T-helper 17 cell (primary cell): ENCODE measurements at places on chromosomes 2 and 18.
A peak's percentile ranks its signal among the peaks of the same experiment; 100 is the strongest.

GRCh38 chr2:234494361-234495250 is 2.3 kb downstream of the ARL4C start:
- peaks cover 6% of the 10 kb centered on the region for H3K27me3 ChIP-seq
- peak overlapping the region; percentile 99 for H3K27ac ChIP-seq
- H3K4me3 ChIP-seq: peak overlapping the region; percentile 96

DNA sequence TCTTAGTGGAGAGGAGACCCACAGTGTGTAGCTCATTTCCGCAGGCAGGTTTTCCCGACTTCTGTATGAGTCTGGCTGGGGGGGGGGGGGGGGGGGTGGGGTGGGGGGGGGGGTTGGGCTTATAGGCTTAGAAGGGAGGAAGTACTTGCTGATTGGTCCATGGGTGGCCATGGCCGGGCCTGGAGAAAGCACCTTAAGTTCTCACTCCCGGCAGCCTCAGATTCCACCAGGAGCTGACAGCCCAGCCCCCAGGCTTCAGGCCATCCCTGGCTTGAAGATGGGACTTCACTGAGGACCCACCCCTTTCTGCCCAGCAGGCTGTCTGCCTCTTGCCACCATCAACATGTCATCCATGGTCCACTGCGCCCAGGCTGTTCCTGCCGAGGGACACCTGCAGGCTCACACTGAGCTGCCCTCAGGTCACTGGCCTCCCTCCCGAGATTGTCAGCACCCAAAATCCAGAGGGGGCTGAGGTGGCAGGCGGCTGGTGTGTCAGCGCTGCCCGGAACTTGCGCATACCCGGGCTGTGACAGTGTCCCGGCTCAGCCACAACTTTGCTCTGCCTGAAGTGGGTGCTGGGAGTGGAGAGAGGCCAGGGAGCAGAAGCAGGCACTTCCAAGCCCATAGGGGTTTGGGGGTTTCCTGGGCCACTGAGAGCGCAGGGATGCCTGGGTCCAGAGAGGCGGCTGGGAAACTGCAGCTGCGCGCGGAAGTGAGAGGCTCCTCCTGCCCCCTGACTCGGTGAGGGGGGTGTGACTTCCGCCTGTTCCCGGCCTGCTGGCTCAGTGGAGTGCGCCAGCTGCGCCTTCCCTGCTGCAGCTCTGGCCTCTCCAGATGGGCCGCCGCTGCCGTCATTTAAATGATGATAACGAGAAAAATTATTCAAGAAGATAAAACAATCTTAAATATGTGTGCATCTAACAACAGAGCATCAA is 256.1 kb downstream of the RPRM start:
- no peak overlapping the region for H3K27ac ChIP-seq
- H3K27me3 ChIP-seq: peaks cover 6% of the 10 kb centered on the region
- H3K4me3 ChIP-seq: no peak overlapping the region
- H3K4me1 ChIP-seq: no peaks in the 10 kb centered on the region

- H3K27me3 ChIP-seq: no peaks in the 10 kb centered on the region
- DNase-seq: peak; percentile 67
- H3K36me3 ChIP-seq: no peaks in the 10 kb centered on the region
Measured at GRCh38 chr2:43133708-43134570, 92.5 kb downstream of the ZFP36L2 start.

- DNase-seq: no peak
- H3K27ac ChIP-seq: no peak overlapping the region
- no peak overlapping the region for H3K4me3 ChIP-seq
- no peaks in the 10 kb centered on the region for H3K4me1 ChIP-seq
Measured at GRCh38 chr2:217840522-217840921, 162.3 kb downstream of the TNS1 start.

DNA sequence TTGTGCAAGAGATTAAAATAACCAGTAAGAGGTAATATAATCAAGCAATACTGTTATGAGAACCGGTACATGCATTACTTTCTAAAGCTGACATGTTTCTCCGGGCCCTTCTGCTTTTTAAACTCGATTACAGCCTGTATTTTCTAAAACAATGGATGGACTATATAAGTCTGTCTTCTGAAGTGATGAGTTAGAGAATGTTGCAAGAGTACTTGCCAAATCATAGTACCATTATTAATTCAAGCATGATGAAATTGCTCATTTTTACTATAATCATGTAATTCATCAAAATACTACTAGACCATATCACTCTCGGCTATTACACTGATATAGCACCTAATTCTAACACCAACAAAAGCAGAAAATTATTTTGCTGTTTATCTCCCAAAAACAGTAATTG is 1240.3 kb upstream of the ACVR2A start:
- no peaks in the 10 kb centered on the region for H3K36me3 ChIP-seq
- H3K27me3 ChIP-seq: no peaks in the 10 kb centered on the region
- H3K27ac ChIP-seq: no peak overlapping the region
- H3K4me1 ChIP-seq: no peaks in the 10 kb centered on the region
- H3K4me3 ChIP-seq: no peak overlapping the region
- no peak for DNase-seq

- no peak for DNase-seq
- H3K27me3 ChIP-seq: no peaks in the 10 kb centered on the region
- H3K4me1 ChIP-seq: peaks cover 14% of the 10 kb centered on the region
- H3K36me3 ChIP-seq: peaks cover 7% of the 10 kb centered on the region
- H3K4me3 ChIP-seq: peak overlapping the region; percentile 63
- H3K27ac ChIP-seq: peak overlapping the region; percentile 56
Measured at GRCh38 chr2:54054271-54054670, 61.1 kb upstream of the ACYP2 start.

- H3K27me3 ChIP-seq: peaks cover 66% of the 10 kb centered on the region
- DNase-seq: no peak
- H3K27ac ChIP-seq: no peak overlapping the region
Measured at GRCh38 chr18:23701017-23701416, 11.8 kb downstream of the LAMA3 start.

GRCh38 chr18:79611040-79611681 is 68.4 kb upstream of the CTDP1 start:
- H3K4me1 ChIP-seq: no peaks in the 10 kb centered on the region
- H3K36me3 ChIP-seq: no peaks in the 10 kb centered on the region
- no peak overlapping the region for H3K4me3 ChIP-seq
- no peak overlapping the region for H3K27ac ChIP-seq

DNA sequence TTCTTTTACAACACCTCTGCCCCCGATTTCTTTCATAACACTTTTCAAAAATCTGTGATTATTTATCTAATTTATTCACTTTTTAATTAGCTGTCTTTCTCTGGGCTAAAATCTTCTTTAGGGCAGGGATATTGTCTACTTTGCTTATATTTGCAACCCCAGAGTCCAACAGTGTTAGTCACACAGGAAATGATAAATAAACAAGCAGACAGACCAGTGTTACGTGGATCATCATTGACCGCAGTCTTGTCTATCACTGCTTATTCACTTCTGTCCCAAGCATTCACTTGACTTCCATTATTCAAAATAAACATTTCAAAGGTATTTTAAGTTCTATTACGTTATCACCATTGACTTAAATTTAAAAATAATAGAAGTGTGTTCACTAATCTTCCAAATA is 237.6 kb upstream of the UBE2E3 start:
- no peaks in the 10 kb centered on the region for H3K4me1 ChIP-seq
- H3K36me3 ChIP-seq: no peaks in the 10 kb centered on the region
- H3K27ac ChIP-seq: no peak overlapping the region
- H3K4me3 ChIP-seq: no peak overlapping the region
- no peak for DNase-seq
- H3K27me3 ChIP-seq: peaks cover 20% of the 10 kb centered on the region

GRCh38 chr2:176186024-176186423 is 2.4 kb upstream of the HOXD1 start:
- peaks cover 76% of the 10 kb centered on the region for H3K27me3 ChIP-seq
- no peak overlapping the region for H3K27ac ChIP-seq
- H3K36me3 ChIP-seq: peaks cover 4% of the 10 kb centered on the region
- DNase-seq: no peak
- no peak overlapping the region for H3K4me3 ChIP-seq
- H3K4me1 ChIP-seq: peaks cover 21% of the 10 kb centered on the region

- peaks cover 30% of the 10 kb centered on the region for H3K27me3 ChIP-seq
- H3K27ac ChIP-seq: no peak overlapping the region
- H3K4me1 ChIP-seq: peaks cover 1% of the 10 kb centered on the region
- H3K36me3 ChIP-seq: no peaks in the 10 kb centered on the region
Measured at GRCh38 chr2:121801916-121802315, 46.5 kb downstream of the TSN start.

DNA sequence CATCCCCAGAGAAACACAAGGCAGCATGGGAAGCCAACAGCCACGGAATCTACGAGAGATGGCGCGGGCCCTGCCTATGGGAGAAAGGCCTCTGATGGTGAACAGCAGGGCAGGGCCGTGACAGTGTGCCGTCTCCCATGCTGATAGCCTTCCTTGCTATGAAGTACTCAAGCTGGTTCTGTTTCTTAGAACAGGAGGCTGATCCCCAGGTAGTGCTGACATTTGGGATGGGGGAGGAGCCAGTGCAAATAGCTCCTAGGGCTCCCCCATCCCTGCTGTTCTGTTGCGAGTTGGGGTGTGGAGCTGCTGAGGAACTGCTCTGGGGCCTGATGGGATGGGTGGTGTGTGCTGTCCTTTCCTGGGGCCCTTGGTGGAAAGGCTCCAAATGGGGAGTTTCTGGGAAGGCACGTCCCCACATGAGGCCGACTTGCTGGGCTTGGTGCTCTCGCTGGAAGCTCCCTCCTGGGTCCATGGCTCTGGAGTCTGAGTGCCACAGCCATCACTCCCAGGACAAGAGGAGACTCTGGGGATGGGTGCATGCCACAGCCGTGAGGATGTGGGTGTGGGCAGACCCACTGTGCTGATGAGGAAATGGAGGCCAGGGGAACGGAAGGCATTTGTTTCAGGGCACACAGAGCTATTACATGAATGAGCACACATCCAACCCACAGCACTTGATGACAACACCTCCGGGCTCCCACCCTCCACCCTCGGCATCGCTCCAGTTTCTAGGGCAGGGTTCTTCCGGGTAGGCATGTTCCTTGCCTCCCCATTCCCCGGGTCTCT is 246.8 kb downstream of the HDAC4 start:
- H3K4me3 ChIP-seq: no peak overlapping the region
- peaks cover 3% of the 10 kb centered on the region for H3K36me3 ChIP-seq
- H3K27me3 ChIP-seq: no peaks in the 10 kb centered on the region
- H3K4me1 ChIP-seq: peaks cover 4% of the 10 kb centered on the region
- H3K27ac ChIP-seq: no peak overlapping the region

GRCh38 chr18:12442946-12443345 is 35.2 kb downstream of the PRELID3A start:
- no peak for DNase-seq
- H3K27me3 ChIP-seq: no peaks in the 10 kb centered on the region
- no peaks in the 10 kb centered on the region for H3K36me3 ChIP-seq
- no peaks in the 10 kb centered on the region for H3K4me1 ChIP-seq
- H3K4me3 ChIP-seq: no peak overlapping the region
- H3K27ac ChIP-seq: no peak overlapping the region

DNA sequence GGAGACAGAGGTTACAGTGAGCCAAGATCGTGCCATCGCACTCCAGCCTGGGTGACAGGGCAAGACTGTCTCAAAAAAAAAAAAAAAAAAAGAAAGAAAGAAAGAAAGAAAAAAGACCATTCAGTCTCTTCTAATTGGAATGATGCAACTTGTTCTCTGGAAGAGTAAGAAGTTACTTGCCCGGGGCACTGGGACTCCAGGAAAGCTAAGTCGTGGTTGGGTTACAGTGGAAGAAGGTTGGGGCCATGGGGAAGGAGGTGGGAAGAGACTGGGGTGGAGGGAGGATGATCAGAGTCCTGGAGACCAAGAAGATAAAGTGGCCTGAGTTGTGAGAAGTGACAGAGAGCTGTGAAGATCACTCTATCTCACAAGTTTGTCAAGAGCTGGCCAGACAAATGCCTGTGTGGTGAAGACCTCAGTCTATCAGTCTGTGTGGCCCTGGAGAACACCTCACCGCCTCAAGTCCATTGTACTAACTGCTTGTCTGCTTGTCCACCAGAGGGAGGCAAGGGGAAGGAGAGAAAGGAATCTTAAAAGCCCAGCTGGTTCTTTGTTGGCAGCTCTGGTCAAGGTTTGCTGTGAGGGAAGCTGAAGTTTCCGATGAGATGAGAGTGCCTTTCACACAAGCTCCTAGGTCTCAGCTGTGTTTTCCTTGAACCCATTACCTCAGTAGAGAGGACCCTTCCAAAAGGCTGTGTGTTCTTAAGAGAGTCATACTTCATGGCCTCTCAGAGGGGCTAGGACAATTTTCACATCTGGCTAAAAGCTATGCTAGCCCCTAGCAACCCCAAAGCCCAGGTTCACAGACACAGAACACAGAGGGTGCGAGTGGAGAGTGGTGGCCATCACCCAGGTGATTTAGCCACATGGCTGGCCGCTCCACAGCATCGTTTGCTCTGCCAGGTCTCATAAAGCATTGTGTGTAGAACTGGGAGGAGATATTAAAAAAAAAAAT is 72.0 kb upstream of the TMEM178A start:
- no peak overlapping the region for H3K4me3 ChIP-seq
- no peak for DNase-seq
- H3K27me3 ChIP-seq: peaks cover 9% of the 10 kb centered on the region
- H3K36me3 ChIP-seq: no peaks in the 10 kb centered on the region
- H3K4me1 ChIP-seq: no peaks in the 10 kb centered on the region
- no peak overlapping the region for H3K27ac ChIP-seq

GRCh38 chr2:100976645-100977391 is 25.3 kb upstream of the RPL31 start:
- no peak overlapping the region for H3K4me3 ChIP-seq
- no peaks in the 10 kb centered on the region for H3K27me3 ChIP-seq
- H3K27ac ChIP-seq: no peak overlapping the region
- DNase-seq: no peak
- H3K36me3 ChIP-seq: no peaks in the 10 kb centered on the region
- H3K4me1 ChIP-seq: peaks cover 2% of the 10 kb centered on the region

DNA sequence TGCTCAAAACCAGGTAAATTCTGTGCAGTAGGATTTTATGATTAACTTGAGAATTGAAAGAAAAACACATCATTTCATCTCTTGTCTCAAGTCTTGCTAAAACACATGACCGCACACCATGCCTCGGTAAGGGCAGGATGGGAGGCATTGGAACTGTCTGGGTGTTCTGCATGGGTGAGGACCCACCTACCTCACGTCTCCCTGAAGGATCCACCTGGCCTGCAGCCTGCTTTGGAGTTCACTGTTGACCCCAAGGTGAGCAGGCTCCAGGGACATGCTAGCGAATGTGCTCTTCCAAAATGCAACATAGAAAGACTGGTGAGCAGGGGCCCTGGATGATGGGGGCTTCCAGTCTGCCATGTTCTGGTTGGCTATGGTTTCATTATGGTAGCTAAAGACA is 131.5 kb downstream of the NCK2 start:
- peak overlapping the region; percentile 96 for H3K27ac ChIP-seq
- H3K36me3 ChIP-seq: peaks cover 9% of the 10 kb centered on the region
- no peak overlapping the region for H3K4me3 ChIP-seq
- peaks cover 69% of the 10 kb centered on the region for H3K4me1 ChIP-seq

- H3K36me3 ChIP-seq: no peaks in the 10 kb centered on the region
- peaks cover 42% of the 10 kb centered on the region for H3K27me3 ChIP-seq
- H3K4me1 ChIP-seq: no peaks in the 10 kb centered on the region
- no peak overlapping the region for H3K27ac ChIP-seq
Measured at GRCh38 chr2:191951376-191951775, 104.5 kb upstream of the CAVIN2 start.

GRCh38 chr18:33802955-33803354 is 224.9 kb downstream of the ASXL3 start:
- no peaks in the 10 kb centered on the region for H3K4me1 ChIP-seq
- DNase-seq: no peak
- H3K27me3 ChIP-seq: no peaks in the 10 kb centered on the region
- no peak overlapping the region for H3K4me3 ChIP-seq
- no peaks in the 10 kb centered on the region for H3K36me3 ChIP-seq
